A549 treated with AZD2906 at 1 μM for 4 hours (cell line): ENCODE measurements at places on chromosomes 13 and 19. TPM values are rescaled to one million over a fixed set of nuclear protein-coding genes. Genes with fewer than 3 reads are reported as not detected.

FEM1A gene
- total RNA-seq, result 5.5 to 5.8 TPM (median 5.7 TPM) in 5 replicates

NKPD1 gene
- total RNA-seq, result 0.51 to 1.2 TPM (median 0.93 TPM) in 5 replicates

NLRP7 gene
- total RNA-seq, result 0.01 to 0.13 TPM (median 0.02 TPM) in 3 of 5 replicates, not detected in the others

PRR36 gene
- total RNA-seq, result 0.28 to 0.51 TPM (median 0.39 TPM) in 5 replicates

C3 gene
- 39.7 to 51.9 TPM (median 46.5 TPM) in 5 replicates for total RNA-seq

ANKRD24 gene
- total RNA-seq, result 0.17 to 0.29 TPM (median 0.24 TPM) in 5 replicates

ZNF528 gene
- total RNA-seq, result 0.24 to 0.27 TPM in 2 of 5 replicates, not detected in the others

GPR183 gene
- total RNA-seq, result not detected in 5 replicates

ZNF66 gene
- not detected in 5 replicates for total RNA-seq

ZNF491 gene
- not detected in 5 replicates for total RNA-seq

ACP5 gene
- 0.14 to 0.39 TPM (median 0.22 TPM) in 5 replicates for total RNA-seq

GRK1 gene
- 0.02 to 0.19 TPM (median 0.05 TPM) in 3 of 5 replicates, not detected in the others for total RNA-seq

MYBPC2 gene
- not detected in 5 replicates for total RNA-seq

HSD11B1L gene
- 3.5 to 5.2 TPM (median 4.3 TPM) in 5 replicates for total RNA-seq

PEAK3 gene
- 0.17 to 0.39 TPM (median 0.28 TPM) in 5 replicates for total RNA-seq

ZNF460 gene
- 0.84 to 1.2 TPM (median 0.95 TPM) in 5 replicates for total RNA-seq

TEX29 gene
- 0.09 to 0.49 TPM (median 0.13 TPM) in 4 of 5 replicates, not detected in the other for total RNA-seq

PLIN5 gene
- 0.10 to 0.39 TPM (median 0.14 TPM) in 5 replicates for total RNA-seq

CLIP3 gene
- 0.46 to 1.3 TPM (median 0.78 TPM) in 5 replicates for total RNA-seq

KLK2 gene
- 0.06 to 0.27 TPM (median 0.13 TPM) in 5 replicates for total RNA-seq

TMEM59L gene
- 4.3 to 7.0 TPM (median 6.3 TPM) in 5 replicates for total RNA-seq

KIR2DL4 gene
- total RNA-seq, result not detected in 5 replicates

ZNF284 gene
- total RNA-seq, result 0.30 to 0.55 TPM (median 0.38 TPM) in 5 replicates

ZNF627 gene
- 2.7 to 5.8 TPM (median 3.6 TPM) in 5 replicates for total RNA-seq

FUT2 gene
- not detected in 5 replicates for total RNA-seq

OR7D2 gene
- 0.02 TPM in 2 of 5 replicates, not detected in the others for total RNA-seq

EID2 gene
- 32.7 to 45.7 TPM (median 42.6 TPM) in 5 replicates for total RNA-seq

YJEFN3 gene
- 1.6 to 4.0 TPM (median 2.9 TPM) in 5 replicates for total RNA-seq

KIR2DL1 gene
- not detected in 5 replicates for total RNA-seq

PSG3 gene
- 0.07 to 0.18 TPM (median 0.13 TPM) in 4 of 5 replicates, not detected in the other for total RNA-seq

LGI4 gene
- 0.10 to 0.41 TPM (median 0.28 TPM) in 5 replicates for total RNA-seq

RASL11A gene
- total RNA-seq, result 2.8 to 7.7 TPM (median 4.8 TPM) in 5 replicates

NPHS1 gene
- 0.34 to 0.71 TPM (median 0.49 TPM) in 5 replicates for total RNA-seq

FUT3 gene
- 0.08 to 0.12 TPM (median 0.11 TPM) in 3 of 5 replicates, not detected in the others for total RNA-seq

IQCN gene
- 0.62 to 0.92 TPM (median 0.81 TPM) in 5 replicates for total RNA-seq

SYNE4 gene
- total RNA-seq, result 0.04 to 0.50 TPM (median 0.25 TPM) in 5 replicates

KLK4 gene
- 0.14 to 0.17 TPM (median 0.16 TPM) in 3 of 5 replicates, not detected in the others for total RNA-seq

COL4A2 gene
- 142 to 173 TPM (median 157 TPM) in 5 replicates for total RNA-seq

NANOS2 gene
- total RNA-seq, result not detected in 5 replicates

ZNF135 gene
- not detected in 5 replicates for total RNA-seq

PTH2 gene
- not detected in 5 replicates for total RNA-seq

TLE6 gene
- 4.7 to 6.8 TPM (median 5.3 TPM) in 5 replicates for total RNA-seq

RINL gene
- 2.0 to 3.0 TPM (median 2.4 TPM) in 5 replicates for total RNA-seq

ZNF816 gene
- total RNA-seq, result 0.04 to 0.10 TPM (median 0.06 TPM) in 4 of 5 replicates, not detected in the other

TMC4 gene
- 0.69 to 1.3 TPM (median 1.1 TPM) in 5 replicates for total RNA-seq

CERS1 gene
- 3.6 to 5.3 TPM (median 5.0 TPM) in 5 replicates for total RNA-seq

SBK2 gene
- total RNA-seq, result 1.5 to 2.4 TPM (median 1.9 TPM) in 5 replicates

CNN1 gene
- 0.24 to 0.44 TPM (median 0.37 TPM) in 5 replicates for total RNA-seq

ZNF792 gene
- total RNA-seq, result 1.3 to 2.1 TPM (median 1.5 TPM) in 5 replicates

NALCN gene
- total RNA-seq, result 3.1 to 4.2 TPM (median 3.9 TPM) in 5 replicates

KLF1 gene
- 0.05 TPM in 1 of 5 replicates, not detected in the others for total RNA-seq

USHBP1 gene
- not detected in 5 replicates for total RNA-seq

CYSLTR2 gene
- total RNA-seq, result not detected in 5 replicates

FPR1 gene
- total RNA-seq, result 0.09 to 0.19 TPM (median 0.15 TPM) in 5 replicates

CD209 gene
- total RNA-seq, result not detected in 5 replicates

ZC3H13 gene
- 11.6 to 17.8 TPM (median 14.4 TPM) in 5 replicates for total RNA-seq
